ENCODE measurements at places on chromosomes 6 and 20. TPM values are rescaled to one million over a fixed set of nuclear protein-coding genes. Genes with fewer than 3 reads are reported as not detected.

Gene CLIC5
- not detected for total RNA-seq

Gene SLC44A4
- total RNA-seq = not detected

Gene MCHR2
- total RNA-seq = not detected

Gene RBM24
- total RNA-seq = 9.3 TPM

Gene PAK5
- not detected for total RNA-seq

Gene FOXQ1
- total RNA-seq = 5.8 TPM

Gene LIN28B
- 1.3 TPM for total RNA-seq

Gene MAS1
- not detected for total RNA-seq

Data from A549 treated with dexamethasone at 1 μM for 4 hours (cell line).